Ecto neural progenitor cell (in vitro differentiated cells): ENCODE measurements at places on chromosomes 16 and 17.
A peak's percentile ranks its signal among the peaks of the same experiment; 100 is the strongest.

- DNase-seq = no peak
These were observed 129.9 kb downstream of the MGAT5B start for GRCh38 chr17:76997981-76998531.

GRCh38 chr16:58038219-58038641 lies 12.7 kb downstream of the MMP15 start:
- no peak for DNase-seq

DNA sequence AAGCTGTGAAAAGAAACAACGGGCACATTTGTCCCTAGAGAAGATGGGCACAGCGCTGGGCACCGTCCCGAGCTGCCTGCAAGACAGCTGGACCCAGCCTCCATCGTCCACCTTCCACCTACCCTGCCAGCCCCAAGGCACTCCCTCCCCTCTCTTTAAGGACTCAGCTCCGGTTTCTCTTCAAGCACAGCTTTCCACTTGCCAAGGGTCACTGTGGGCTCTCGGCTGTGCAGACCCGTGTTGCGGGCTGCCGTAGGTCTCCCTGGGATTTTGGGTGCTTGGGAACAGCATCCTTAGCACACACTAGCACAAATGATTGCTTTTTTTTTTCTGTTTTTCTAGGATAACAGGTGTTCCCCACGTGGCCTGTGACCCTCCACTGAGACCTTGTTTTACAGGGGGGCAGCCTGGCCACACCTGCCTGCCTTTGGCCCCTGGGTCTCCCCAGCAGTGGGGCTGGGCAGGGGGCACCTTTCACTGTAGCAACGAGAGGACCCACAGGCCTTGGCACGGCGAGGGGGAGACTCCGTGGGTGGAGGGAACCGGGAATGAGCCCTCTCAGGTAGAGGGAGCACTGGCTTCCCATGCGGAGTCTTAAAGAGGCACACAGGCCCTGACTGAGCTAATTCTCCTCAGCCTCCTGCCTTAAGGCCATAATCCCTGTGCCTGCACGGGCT lies 1.4 kb downstream of the CHMP6 start:
- DNase-seq = peak; percentile 49

DNA sequence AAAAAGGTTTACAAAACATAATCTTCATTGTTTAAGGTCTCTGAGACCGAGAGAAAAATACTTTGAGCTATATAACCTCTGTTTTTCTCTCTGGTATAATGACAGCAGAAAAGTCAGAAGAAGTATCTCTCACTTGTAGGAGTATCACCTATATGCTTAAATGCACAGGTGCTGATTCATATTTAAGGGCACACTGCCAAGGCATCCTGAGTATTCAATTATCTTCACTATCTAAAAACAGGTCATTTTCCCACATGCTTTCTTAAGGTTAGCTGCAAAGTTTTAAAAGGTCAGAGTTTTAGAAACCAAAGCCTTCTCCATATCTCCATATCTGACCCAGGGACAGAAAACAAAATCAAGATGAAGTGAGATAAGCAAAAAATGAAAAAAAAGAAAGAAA lies 99.3 kb upstream of the C17orf78 start:
- DNase-seq = no peak

DNA sequence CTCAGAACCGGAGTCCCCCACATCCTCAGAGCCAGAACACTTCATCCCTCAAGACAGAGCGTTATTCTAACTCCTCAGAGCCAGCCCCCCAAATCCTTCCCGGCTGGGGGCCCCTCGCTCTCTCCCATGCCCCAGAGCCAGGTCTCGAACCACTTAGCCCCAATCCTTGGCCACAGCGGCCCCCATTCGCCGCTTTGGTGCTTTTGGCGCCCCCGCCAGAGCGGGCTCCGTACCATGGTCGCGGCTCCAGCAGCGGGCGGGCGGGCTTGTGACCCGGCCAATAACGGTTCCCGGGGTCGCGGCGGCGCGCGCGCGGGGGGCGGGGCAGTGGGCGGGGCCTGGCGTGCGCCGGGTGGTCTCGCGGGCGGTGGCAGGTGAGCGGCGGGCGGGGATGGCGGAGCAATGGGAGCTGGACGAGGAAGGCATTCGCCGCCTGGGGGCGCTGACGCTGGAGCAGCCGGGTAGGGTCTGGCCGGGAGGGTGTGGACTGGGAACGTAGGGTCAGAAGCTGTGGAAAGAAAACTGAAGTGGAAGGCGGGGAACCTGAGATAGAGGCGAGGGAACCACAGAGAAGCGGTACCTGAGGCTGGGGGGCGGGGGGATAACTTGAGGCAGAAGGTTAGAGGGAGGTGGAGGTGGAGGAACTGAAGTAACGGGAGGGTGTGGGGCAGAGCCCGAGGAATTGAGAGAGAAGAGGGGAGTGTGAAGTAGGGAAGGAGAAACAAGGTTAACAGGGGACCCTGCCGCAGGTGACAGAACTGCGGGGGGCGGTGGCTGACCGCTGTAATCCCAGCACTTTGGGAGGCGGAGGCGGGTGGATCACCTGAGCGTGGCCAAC lies at the start of the genes KCTD19 and LRRC36:
TSS of gene KCTD19 (minus strand) at position 270 of the 838 bp plus-strand sequence. CDS start at position 236, 34 bp downstream.
TSS of gene LRRC36 (plus strand) at position 344 of the 838 bp plus-strand sequence. CDS start at position 392, 48 bp downstream.
- DNase-seq = peak; percentile 99

DNA sequence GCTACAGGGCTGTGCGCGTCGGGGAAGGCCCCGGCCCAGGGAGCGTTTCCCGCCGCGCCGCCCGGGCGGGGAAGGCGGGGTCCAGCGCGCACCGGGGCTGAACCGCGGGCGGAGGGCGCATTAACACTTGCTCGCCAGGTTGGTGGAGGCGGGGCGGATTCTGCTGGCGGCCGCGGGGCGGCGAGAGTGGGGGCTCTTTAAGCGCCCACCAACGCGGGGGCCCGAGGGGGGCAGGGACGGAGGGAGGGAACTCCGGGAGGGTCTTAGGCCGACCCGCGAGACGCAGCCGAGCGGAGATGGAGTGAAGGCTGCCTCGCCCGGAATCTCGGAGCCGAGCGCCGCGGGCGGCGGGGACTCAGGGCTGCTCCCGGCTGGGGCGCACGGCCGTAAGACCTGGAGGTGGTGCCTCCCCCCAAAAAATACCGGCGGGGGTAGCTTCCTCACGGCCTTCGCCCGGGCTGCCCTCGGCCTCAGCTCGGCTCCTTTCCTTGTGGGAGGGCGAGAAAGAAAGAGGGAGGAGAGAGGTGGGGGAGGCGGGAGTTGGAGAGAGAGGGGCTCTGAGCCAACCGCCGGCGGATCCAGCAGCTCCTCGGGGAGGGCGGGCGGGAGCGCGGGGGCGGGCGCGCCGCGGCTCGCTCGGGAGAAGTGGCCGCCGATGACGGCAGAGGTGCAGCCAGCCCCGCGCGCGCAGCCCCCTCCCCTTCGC lies 415 bp upstream of the FOXF1 start:
- DNase-seq = peak; percentile 74

GRCh38 chr17:14340857-14341754 lies 40.2 kb downstream of the HS3ST3B1 start:
- no peak for DNase-seq

DNA sequence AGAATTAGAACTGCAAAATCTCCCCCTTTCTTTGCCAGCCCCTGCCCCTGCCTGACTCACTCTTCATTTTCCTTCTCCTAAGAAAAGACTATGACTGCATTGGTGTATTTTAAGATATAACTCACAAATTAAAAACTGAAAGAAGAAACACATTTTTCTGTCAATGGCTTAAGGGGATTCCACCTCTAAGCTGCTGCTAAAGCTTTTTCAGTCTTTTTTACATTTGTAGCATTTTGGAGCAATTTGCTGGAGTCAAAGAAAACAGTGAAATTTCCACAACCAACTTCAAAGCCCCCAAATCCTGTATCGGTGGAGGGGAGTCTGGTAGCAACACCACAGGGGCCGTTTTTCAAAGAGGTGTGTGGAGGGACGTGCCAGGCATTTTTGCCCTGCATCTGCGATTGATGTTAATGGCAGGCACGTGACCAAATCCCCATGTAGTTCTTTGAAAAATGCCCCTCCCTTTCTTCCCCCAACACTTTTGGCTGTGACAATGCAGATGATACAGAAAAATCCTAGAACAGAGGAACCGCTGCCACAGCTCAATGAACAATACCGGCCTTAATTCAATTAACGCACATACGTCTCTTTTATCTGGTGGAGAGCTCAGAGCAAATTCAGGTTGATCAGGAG lies 28.5 kb downstream of the MAF start:
- DNase-seq = no peak

GRCh38 chr17:56880571-56880970 lies 33.3 kb downstream of the TRIM25 start:
- peak; percentile 29 for DNase-seq

DNA sequence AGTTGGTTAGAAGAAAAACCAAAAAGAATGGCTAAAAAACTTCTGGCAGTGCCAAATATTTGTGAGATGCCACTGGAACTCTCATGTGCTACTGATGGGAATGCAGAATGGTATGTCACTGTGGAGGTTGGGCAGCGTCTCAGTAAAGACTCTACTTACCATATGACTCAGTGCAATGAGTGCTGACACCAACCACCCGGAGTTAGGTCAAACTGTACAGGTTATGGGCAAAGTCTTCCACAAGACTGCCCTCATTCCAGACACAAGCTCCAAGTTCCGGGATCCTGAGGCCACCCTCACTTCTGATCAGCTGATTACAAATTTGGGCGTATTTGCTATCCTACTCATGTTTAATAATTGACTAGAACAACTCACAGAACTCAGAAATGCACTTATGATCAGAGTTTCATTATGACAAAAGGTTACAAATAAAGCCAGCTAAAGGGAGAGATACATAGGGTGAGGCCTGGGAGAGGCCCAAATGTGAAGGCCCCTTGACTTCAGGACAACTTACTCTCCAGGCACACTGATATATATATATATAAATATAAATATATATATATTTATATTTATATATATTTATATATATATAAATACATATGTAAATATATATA lies 114.9 kb downstream of the TRIM37 start:
- no peak for DNase-seq

- DNase-seq = peak; percentile 84
These were observed 772 bp downstream of the NTN1 start for GRCh38 chr17:9021992-9022572.

DNA sequence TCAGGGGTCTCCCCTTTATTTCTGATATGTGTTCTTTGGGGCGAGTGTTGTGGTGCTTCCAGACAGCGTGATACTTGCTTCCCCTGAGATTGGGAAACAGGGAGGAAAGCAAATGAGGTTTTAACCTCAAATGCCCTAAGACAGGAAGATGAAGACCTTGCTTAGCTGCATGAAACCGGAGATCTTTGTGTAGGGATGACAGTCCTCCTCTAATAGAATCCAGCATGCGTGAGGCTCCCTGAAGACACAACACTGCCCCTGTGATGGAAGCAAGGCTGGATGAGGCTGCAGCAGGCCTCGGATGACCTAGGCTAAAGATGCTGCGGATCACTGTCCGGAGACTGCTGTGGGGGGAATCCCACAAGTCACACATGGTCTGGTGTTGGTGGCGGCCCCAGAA lies 491.0 kb downstream of the CDH13 start:
- no peak for DNase-seq

GRCh38 chr17:48413613-48414405 lies 16.2 kb downstream of the SKAP1 start:
- no peak for DNase-seq

DNA sequence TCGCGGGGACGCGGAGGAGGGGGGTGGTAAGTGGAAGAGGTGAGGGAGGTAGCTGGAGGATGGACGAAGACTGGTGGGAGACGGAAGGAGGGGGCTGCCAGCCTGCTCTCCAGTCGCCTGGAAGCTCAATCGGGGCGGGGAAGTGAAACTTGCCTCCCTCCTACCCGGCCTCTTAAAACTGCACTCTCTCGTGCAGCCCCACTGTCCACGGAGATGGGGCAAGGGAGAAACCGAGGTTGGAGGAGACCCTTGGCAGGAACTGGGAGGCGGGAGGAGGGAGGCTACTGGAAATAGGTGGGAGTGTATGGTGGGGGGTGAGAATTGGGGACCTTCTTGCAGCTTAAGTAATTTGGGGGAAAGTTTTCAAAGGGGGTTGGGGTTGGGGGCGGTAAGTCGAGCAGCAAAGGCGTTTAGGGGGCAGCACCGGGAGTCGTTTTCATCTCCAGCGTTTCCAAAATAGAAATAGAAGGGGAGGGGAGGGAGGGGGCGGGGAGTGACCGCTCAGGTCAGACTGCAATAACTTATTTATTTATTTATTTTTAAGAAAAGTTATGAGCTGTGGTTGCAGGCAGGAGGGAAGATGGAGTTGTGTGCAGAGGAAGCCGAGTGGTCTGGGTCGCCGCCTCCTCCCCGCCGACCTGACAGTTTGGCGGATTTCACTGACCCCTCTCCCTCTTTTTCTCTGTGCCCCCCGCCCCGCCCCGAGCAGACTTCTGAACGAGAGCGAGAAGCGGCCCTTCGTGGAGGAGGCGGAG lies 1.4 kb downstream of the SOX9 start:
- no peak for DNase-seq

- DNase-seq = no peak
These were observed 335.9 kb upstream of the TNRC6C start for GRCh38 chr17:77622647-77623046.

GRCh38 chr17:1462164-1463112 lies 6.4 kb upstream of the CRK start:
- no peak for DNase-seq

DNA sequence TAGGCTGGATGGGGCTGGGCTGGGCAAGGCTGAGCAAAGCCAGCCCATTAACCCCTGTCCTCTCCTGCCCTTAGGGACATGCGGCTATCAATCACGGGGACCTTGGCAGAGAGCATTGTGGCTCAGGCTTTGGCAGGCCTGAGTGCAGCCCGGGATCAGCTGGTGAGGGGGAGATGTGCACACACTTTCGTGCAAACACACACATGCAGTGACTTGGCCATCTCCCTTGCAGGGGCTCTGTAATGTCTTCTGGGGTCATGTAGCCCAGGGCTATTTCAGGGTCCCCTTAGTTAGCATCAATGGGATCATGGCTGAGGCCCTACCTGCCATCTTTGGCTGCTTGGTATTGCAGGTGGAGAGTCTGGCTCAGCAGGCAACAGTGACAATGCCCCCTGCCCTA lies 6.9 kb downstream of the CARMIL2 start:
- DNase-seq = no peak

DNA sequence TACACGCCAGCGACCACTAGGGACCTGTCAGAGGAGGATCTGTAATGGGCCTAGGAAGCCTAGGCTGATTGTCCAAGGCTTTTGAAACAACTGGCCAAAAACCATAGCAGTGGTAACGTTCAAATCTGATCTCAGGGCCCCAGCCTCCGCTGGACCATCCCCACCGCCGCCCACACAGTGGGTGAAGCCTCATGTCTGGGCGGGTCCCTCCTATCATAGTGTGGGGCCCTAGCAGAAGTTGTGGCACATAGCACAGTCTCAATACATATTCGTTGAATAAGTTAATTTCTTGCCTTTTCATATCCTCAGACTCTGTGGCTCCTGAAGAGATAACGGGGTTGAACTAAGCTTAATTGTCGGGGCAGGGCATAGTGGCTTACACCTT lies 818 bp downstream of the DPH1 start:
- no peak for DNase-seq

GRCh38 chr16:75351183-75351582 lies 82.1 kb downstream of the CFDP1 start:
- no peak for DNase-seq
